Central memory CD8-positive, alpha-beta T cell (primary cell): ENCODE measurements at places on chromosomes 6 and 20.

GRCh38 chr6:146865756-146866379 is 267.1 kb downstream of the ADGB start:
- no peak for DNase-seq

DNA sequence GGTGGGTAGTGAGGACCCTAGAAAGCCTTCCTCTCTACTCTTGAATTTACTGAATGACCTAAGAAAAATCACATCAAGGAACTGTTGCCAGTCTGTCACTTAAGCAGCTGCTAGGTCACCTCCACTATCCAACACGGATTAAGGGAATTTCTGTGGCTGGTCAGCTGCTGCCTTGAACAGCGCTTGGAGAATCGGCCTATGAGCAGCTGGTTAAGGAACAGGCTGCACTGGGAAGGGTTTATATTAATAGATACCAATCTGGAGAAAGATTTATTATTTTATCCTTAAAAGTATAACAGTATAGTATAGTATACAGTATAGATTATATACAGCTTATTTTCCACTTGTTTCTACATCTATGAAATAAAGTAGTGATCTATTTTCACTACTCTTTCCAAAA is 6.5 kb downstream of the PTPRK start:
- no peak for DNase-seq

- no peak for DNase-seq
These were observed 335.5 kb upstream of the MAP3K7 start for GRCh38 chr6:90922325-90922724.

DNA sequence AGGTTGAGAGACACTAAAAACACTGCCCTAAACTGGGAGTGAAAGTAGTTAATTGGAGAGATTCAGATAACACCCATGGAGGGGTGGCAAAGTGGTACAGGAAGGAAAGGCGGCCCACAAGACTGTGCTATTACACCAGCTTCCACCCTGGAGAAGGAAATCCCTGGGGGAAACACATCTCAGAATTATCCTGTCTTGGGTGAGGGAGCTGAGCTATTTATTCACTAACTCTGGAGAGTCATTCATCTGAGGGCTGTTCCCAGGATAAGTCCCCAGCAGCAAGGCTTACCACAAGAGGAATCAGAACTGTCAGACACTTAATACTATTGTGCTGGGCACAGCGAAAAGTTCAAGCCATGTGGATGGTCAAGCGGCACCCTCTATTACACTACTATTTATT is 9.9 kb downstream of the TBCC start:
- DNase-seq: no peak

- DNase-seq: no peak
These were observed 114.1 kb downstream of the SCAF8 start for GRCh38 chr6:154847318-154847717.

DNA sequence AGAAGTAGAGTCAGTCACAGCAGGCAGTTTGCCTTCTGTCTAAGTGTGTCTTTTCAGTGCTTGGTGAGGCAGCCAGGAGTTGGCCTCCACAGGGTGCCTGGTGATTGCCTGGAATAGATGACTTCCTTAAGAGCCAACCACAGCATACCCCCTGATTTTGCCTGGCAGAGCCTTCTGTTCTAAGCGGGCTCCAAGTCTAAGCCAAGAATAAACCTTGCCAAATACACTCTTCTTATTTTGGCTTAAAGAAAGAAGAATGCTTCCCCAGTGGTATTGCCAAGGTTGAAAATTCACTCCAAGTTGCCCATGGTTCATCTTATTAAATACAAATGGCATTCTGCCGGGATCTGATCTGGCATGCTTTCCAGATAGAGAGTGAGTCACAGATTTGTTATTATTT is 1424.8 kb upstream of the EYS start:
- DNase-seq: no peak

GRCh38 chr6:158552796-158553138 is 7.1 kb upstream of the TMEM181 start:
- no peak for DNase-seq

GRCh38 chr20:36875702-36876472 is at the start of gene TLDC2:
TLDC2 (plus strand) TSS chr20:36876138; CDS start chr20:36876175, 37 bp downstream.
- no peak for DNase-seq

- no peak for DNase-seq
These were observed 62.2 kb downstream of the ZDHHC14 start for GRCh38 chr6:157443066-157443800.

GRCh38 chr6:168355716-168356522 is 36.3 kb upstream of the DACT2 start:
- no peak for DNase-seq

GRCh38 chr6:156963712-156964700 is 186.8 kb downstream of the ARID1B start:
- no peak for DNase-seq

DNA sequence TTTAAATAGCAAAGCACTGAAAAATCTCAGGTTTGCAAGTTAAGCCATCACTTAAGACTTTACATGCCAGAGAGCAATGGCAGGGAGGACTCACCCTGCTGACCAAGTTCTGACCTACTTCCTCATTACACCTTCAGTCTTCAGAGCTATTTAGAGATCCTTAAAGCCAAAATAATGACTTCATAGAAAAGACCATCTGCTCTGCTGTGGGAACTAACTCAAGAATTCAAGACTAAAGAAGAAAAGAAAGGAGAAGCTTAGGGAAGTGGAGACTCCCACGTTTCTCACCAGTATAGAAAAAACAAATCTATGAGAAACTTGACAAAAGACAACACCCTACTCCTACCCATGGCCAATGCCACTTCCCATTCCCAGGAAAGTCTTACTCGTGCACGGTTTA is 28.6 kb downstream of the XPO5 start:
- DNase-seq: no peak

GRCh38 chr6:51541847-51542246 is 545.6 kb downstream of the PKHD1 start:
- DNase-seq: no peak

GRCh38 chr20:35465976-35466375 is 10.6 kb downstream of the CEP250 start:
- DNase-seq: no peak

GRCh38 chr20:36629719-36630681 is 16.0 kb downstream of the SLA2 start:
- no peak for DNase-seq

DNA sequence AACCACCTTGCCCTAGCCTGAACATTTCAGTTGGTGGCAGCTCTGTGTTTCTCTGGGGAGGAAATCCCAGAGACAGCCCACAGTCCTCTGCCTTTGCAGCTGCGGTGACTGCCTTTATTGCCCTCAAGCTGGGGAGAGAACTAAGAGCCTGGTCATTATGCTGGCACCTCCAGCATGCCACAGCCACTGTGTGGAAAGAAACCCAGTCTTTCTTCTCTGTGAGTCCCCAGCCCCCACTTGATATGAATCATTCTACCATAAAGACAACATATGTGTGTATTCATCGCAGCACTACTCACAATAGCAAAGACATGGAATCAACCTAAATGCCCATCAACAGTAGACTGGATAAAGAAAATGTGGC is 82.3 kb upstream of the RNF217 start:
- DNase-seq: no peak

- DNase-seq: no peak
These were observed 79.9 kb downstream of the BMP6 start for GRCh38 chr6:7805850-7806214.

GRCh38 chr20:40255365-40255764 is 433.7 kb downstream of the MAFB start:
- no peak for DNase-seq

DNA sequence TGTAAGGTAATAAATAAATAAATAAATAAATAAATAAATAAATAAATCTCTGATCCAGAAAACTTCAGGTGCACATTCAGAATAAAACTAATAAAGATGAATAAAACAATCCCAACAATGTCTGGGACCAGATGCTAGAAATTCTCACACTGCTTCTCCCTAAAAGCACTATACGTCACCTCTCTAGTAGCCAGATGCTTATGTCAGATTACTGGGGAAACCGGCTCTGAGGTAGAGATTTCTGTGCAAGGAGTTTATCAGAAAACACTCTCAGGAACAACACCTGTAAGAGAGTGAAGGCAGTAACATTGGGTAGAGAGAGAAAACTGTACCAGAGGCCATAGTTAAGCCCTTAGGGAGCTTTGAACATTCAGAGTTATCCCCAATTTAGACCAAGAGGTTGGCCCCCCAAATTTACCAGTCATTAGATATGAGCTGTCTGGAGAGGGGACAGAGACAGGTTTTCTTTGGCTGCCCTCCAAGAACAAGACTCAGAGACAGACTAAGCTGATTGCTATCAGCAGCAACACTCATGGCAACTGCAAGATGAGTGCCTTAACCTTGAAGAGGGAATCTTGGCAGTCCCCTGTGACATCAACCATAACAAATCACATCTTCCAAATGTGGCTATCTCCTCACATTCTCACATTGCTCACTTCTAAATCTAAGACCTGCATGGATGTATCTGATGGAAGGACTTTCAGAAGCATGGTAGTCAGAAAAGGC is 151.2 kb upstream of the BMP5 start:
- no peak for DNase-seq

GRCh38 chr20:57558614-57559288 is 2.2 kb upstream of the PCK1 start:
- no peak for DNase-seq

GRCh38 chr6:12955956-12956355 is 239.4 kb downstream of the PHACTR1 start:
- no peak for DNase-seq

- DNase-seq: no peak
These were observed 69.2 kb upstream of the ESR1 start for GRCh38 chr6:151738267-151738666.

DNA sequence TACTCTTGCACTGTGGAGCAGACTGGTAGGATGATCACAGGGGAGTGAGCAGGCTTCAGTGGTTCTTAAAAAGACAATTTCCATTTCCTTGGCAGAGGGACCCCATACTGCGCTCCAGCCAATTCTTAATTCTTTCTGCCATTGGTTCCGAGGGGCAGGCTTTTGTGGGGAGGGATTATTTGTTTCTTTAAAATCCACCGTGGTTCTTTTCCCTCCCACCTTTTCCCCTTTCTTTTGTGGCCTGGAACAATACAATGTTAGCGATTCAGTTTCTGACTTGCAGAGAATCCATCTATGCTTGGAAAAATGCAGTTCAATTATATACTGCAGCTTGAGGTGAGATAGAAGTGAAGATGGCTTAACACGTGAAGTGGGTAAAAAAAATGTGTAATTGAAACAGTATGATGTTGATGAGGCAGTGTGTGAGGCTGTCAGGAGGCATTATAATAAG is 379.0 kb upstream of the FLRT3 start:
- DNase-seq: no peak

- DNase-seq: no peak
These were observed 42.8 kb downstream of the RREB1 start for GRCh38 chr6:7150381-7151064.

DNA sequence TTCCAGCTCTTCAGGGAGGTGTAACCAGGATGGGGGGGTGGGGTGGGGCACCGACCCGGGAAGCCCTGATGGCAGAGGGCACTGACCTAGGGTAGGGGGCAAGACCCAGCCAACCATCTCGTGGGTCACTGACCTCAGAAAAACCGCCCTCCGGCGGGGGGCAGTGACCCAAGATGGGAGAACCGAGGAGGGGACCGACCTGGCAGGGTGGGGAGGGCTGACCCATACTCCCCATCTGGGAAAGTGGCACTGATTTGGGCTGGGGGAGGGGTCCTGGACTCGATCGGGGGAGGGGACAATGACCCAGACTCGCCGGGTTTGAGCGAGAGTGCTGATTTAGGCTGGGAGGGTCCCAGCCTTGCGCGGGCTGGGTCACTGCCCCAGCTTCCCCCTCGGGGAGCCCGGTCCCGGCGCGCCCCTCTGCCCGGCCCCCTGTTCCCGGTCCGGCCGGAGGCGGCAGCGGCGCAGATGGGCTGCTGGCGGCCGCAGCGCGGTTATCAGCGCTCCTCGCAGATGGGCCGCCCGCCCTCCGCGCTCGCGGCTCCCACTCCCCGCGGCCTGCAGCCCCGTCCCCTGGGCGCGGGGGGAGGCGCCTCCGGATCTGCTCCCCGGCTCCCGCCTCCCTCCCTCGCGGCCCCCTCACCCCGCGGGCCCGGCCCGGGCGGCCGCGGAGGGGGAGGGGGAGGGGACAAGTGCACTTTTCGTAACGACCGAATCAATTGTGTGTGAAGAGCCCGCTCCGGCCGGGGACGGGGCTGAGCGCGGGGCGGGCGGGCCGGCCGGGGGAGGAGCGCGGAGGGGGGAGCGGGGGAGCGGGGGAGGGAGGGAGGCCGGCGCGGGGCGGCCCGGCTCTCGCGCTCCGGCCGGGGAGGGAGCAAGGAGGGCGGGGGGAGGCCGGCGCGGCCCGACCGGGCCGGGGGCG is 2.2 kb downstream of the NOL4L start:
- DNase-seq: no peak

DNA sequence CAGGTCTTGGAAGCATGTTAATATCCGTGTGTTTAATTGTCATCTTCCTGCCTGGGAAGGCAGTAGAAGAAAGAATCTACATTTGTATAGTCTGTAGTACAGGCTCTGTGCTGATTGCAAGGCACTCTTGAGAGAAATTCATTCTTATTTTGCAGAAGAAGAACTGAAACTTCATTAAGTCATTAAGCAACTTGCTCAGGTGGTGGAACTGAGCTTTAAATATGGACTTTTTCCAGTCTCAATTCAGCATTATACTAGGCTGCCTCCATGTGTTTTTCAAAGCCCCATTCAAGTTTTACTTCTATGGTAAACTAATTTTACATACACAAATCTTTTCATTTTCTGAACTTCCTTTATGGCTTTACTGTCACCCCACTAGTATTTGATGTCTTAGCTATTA is 18.7 kb downstream of the ZNF451 start:
- no peak for DNase-seq

DNA sequence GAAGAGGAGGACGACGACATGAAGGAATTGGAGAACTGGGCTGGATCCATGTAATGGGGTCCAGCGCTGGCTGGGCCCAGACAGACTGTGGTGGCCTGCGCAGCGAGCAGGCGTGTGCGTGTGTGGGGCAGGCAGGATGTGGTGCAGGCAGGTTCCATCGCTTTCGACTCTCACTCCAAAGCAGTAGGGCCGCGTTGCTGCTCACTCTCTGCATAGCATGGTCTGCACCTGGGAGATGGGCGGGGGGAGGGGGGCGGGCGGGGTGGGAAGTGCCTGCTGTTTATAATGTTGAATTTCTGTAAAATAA is 42.3 kb downstream of the CHMP4B start:
- no peak for DNase-seq

- DNase-seq: no peak
These were observed 63.4 kb downstream of the AHI1 start for GRCh38 chr6:135434095-135434494.

- DNase-seq: no peak
These were observed 79.2 kb downstream of the EPM2A start for GRCh38 chr6:145656128-145656527.

- no peak for DNase-seq
These were observed 39.1 kb upstream of the TBC1D7 start for GRCh38 chr6:13367396-13367795.

- no peak for DNase-seq
These were observed 1.0 kb downstream of the LZTS3 start for GRCh38 chr20:3172126-3172932.

- DNase-seq: no peak
These were observed 213.5 kb upstream of the FAM83B start for GRCh38 chr6:54632984-54633565.

DNA sequence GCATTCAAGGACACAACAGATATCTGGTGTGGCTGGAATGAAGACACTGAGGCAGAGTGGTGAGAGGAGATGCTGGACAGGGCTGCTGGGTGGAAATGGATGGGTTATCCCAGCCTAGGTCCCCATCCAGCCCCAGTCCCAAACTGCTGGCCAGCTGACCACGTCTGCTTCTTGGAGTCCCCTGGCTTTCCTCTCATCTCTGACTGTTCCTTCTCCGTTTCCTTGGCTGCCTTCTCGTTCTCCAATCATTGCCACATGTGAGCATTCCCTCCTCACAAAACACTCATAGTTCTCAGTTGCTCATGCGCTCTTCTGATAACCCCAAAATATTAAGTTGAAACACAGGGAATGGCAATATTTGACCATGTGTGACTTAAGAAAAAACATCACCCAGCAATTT is 31.5 kb downstream of the MAFB start:
- no peak for DNase-seq
